ENCODE measurements at places on chromosomes 1 and 21.

- no peak for DNase-seq
Observed at GRCh38 chr1:55388960-55389359, 173.8 kb upstream of the USP24 start.

GRCh38 chr1:3061981-3062615 lies 6.9 kb upstream of the PRDM16 start:
- DNase-seq = no peak

DNA sequence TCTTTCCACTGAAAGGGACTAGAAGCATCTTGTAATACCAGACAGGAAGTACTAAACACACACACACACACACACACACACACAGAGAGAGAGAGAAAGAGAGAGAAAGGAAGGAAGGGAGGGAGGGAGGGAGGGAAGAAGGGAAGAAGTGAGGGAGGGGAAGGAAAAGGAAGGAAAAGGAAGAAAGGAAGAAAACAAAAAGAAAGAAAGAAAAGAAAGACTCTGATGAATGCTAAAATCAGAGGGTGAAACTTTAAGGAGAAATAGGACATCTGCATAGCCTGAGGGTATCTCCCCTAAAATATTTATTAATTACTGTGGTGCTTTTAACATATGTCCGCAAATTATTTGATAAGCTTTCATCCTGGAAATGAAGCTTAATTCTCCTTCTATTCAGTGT lies 10.6 kb downstream of the TRIT1 start:
- DNase-seq = no peak

DNA sequence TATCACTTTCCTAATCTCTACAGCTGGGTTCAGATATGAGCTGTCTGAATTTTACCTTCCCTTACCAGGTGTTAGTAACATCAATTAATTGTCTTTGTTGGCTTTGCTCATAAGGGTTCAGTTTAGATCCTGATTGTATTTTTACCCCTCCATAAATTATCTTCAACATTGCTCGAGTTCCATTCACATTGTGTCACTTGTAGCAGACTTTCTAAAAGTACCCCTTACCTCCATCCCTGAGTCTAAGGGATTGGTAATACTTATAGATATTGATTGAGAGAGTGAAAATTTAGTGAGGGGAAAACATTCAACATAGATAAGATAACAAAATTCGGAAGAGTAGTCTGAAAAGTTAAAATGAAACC lies 7.3 kb downstream of the RASAL2 start:
- no peak for DNase-seq

- no peak for DNase-seq
Observed at GRCh38 chr1:8866173-8866791, 12.2 kb downstream of the ENO1 start.

DNA sequence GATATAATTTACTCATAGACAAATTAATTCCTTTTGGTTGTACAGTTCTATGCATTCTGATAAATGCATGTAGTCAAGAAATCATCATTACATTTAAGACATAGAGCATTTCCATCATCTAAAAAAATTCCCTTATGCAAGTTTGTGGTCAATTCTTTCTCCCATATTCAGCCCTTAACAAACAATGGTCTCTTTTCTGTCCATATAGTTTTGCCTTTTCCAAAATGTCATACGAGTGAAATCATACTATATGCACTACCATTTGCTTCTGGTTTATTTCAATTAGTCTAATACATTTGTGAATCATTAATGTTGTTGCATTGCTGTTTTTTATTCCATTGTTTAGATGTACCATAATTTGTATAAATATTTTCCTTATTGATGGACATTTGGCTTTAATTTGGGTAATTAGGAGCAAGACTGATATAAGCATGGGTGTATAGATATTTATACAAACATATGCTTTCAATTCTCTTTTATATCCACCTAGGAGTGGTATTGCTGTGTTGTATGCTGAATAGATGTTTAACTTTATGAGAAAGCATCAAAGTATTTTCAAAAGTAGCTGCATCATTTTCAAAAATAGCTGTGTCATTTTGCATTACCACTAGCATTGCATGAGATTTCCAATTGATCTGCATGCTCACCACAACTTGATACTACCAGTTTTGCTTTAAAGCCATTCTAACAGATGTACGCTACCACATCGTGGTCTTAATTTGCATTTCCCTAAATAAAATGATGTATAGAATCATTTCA lies 397.0 kb upstream of the ADAMTS5 start:
- DNase-seq = no peak

DNA sequence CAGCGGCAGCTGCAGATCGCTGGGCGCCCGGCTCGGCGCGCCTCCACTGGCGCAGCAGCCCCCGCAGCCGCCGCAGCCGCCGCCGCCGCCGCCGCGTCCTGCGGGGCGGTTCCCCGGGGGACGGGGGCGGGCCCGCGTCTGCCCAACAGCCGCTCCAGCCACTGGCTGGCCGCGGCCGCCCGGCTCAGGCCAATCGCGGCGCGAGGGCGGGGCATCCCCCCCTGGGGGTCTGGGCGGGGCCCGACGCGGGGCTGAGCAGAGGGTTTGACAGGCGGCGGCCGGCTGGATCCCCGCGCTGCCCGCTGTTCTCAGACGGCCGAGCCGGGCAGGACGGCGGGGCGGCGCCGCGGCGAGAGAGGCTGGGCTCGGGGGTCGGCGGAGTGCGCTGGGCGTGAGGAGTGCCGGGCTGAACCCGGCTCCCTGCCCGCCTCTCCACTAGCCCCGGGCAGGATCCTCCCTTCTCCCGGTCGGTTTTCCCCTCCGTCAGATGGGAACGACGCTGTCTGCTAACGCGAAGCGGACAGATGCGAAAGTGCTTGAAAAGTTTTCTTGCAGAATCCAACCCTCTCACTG lies at the start of gene GLIS1:
Gene GLIS1, minus strand, starts transcription at position 56 of the 573 bp plus-strand sequence. CDS start 1,100 bp downstream, outside the sequence.
- DNase-seq = peak; percentile 99

DNA sequence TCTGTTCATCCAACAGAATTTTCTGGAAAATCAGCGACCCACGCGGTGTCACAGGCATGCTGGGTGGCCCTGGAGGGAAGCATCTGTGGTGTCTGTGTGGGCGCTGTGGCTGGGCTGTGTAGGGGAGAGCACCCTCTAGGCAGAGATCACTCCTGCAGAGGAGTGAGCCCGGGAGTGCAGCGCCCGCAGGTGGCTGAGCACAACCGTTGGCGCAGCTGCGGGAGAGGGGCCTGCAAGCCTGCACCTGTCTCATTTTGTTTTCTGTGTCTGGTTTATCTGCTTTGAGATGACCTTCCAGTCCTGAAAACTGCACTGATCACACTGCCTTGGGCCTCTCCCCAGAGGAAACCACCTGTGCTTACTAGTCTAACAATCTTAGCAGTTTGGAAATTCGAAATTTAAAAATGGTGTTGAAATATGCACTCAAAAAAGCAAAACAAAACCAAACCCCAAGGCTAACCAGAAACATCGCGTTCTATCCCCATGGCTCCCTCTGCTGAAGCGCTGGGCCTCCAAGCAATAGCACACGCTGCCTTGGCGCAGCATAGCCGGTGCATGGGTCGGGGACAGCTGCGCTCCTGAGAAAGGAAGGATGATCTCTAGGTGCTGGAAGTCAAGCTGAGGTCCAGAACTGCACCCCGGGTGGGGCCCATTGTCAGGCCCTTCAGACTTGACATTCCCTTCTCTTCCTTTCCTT lies 4.8 kb downstream of the FAM3B start:
- DNase-seq = no peak

GRCh38 chr1:27773826-27774445 lies 917 bp downstream of the STX12 start:
- peak; percentile 14 for DNase-seq
